ENCODE measurements at places on chromosomes 5 and 9.

- DNase-seq = no peak
These were observed 42.0 kb upstream of the UNC5A start for GRCh38 chr5:176768174-176768970.

DNA sequence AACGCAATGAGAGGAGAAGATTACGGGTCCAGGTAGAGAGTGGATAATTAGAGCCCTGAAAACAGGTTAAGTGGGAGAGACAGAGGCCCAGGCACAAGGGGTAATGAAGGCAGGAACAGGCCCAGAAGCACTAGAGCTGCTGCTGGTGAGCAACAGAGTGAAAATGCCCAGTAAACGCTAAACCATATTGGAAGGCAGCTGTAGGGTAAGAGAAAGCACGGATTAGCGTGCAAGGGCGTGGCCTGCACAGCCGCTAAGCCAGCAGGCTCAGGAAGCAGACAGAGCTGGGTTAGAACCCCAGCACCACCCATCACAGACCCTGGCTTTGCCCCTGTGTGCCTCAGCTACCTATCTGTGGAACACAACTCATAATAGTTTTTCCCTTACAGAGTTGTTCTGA is 93.2 kb downstream of the PAX5 start:
- no peak for DNase-seq

DNA sequence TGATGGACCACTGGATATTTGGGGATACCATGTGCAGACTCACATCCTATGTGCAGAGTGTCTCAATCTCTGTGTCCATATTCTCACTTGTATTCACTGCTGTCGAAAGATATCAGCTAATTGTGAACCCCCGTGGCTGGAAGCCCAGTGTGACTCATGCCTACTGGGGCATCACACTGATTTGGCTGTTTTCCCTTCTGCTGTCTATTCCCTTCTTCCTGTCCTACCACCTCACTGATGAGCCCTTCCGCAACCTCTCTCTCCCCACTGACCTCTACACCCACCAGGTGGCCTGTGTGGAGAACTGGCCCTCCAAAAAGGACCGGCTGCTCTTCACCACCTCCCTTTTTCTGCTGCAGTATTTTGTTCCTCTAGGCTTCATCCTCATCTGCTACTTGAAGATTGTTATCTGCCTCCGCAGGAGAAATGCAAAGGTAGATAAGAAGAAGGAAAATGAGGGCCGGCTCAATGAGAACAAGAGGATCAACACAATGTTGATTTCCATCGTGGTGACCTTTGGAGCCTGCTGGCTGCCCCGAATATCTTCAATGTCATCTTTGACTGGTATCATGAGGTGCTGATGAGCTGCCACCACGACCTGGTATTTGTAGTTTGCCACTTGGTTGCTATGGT is 54.5 kb upstream of the HNRNPA0 start:
- DNase-seq = no peak

- DNase-seq = no peak
These were observed 76.2 kb upstream of the PTPN3 start for GRCh38 chr9:109574061-109574882.

- DNase-seq = peak; percentile 1
These were observed 148.0 kb downstream of the TARS1 start for GRCh38 chr5:33588654-33589372.

GRCh38 chr5:114450437-114450836 is 88.6 kb downstream of the KCNN2 start:
- DNase-seq = no peak

- no peak for DNase-seq
These were observed 20.8 kb downstream of the MFAP3 start for GRCh38 chr5:154059583-154059982.

DNA sequence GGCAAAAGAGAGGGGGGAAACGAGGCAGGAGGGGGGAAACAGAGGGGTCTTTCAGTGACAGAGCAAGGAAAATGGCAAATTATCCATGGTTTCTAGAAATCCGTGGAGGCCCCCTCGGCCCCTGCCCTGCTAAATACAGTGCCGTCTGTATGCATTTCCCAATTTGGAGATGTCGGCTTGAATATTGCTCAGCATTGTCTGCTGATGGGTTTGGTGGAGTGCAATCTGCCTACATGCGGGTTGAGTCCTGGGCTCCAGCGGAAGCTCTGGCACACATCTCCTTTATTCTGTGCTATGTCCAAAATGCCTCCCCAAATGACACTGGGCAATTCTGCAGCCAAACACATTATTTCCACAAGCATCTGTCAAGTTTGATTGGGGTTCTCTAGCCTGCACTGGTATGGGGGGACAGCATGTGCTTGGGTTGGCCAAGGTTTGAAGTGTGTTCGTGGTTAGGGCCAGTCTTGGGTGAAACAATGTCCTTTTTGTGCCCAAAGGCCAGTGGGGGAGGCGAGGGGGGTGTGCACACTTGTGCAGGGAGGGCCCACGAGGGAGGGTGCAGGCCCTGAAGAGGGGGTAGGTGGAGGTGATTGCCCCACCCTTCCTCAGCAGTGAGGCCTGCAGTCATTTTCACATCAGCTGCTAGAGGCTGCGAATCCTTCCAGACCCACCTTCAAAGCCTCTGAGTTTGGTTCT is 6.2 kb upstream of the NEUROG1 start:
- no peak for DNase-seq

GRCh38 chr5:158569534-158569933 is 530.2 kb downstream of the EBF1 start:
- no peak for DNase-seq

- no peak for DNase-seq
These were observed 132.5 kb downstream of the SEMA6A start for GRCh38 chr5:116442095-116442534.

- no peak for DNase-seq
These were observed 598 bp downstream of the RGP1 start for GRCh38 chr9:35749515-35750255.

GRCh38 chr9:79012561-79012960 is 559.2 kb upstream of the TLE4 start:
- DNase-seq = no peak

DNA sequence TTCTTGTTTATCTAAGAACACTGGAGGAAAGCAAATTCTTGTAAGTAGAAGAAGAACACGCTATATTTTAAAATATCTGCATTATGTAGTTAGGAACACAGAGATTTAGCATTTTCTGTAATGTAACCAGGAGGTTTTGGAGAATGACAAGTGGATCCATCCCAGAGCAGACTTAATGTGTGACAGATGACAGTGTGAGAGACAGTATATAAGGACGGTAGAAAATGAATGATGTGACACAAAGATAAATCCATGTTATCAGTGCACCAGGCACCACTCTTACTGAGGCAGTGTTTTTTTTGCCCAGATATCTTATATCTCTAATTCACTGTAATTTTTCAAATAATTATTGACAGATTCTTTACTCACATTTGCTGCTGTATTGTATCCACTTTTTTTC is 239.0 kb upstream of the KCNN2 start:
- DNase-seq = no peak

- DNase-seq = no peak
These were observed 40.7 kb downstream of the EBF1 start for GRCh38 chr5:159058716-159059636.

DNA sequence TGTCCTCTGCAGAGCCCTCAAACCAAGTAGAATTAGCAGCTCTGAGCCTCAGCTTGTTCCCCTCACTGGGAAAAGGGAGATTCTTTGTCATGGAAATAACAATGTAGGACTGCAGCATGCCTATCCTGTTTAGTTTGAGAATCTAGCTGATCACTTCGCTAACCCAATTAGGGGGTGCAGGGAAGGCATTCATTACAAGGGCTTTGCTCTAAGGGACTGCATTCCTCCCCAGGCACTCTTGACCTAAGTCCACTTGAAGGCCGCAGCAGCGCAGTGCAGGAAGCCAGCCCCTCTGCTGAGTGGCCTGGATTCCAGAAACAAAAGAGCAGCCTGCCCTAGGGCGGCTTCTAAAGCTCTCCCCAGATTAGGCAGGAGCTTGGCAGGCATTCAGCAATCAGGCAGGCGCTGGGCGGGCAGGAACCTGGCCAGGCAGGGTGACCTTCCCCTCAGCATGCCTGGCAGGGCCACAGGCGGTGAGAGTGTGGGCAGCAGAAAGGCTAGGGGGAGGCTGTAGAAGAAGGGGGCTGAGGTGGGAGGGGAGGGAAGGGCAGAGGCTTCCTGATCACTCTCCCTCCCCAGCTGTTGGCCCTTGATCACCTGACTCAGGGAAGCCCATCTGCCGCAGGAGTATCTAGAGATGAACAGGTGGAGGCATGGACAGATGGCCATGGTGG is 24.8 kb downstream of the CCNJL start:
- no peak for DNase-seq

DNA sequence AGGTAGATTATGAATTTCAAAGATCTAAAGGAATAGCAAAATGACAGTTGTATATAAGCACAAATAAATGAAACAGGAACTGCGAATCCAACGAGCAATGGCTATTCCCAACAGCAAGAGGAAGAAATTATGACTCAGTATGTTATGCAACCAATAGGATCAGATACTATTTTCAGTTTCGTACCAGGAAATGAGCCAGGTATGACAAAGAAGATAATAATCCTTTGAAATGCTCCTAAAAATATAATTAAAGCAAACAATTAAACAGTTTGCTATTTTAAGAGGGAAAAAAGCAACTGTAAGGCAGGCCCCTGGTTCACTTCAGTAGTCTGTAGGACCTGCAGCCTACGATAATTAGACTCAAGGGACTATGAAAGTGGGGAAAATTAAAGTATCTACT is 58.9 kb downstream of the AUH start:
- DNase-seq = no peak

- DNase-seq = no peak
These were observed 62.9 kb downstream of the DENND1A start for GRCh38 chr9:123867034-123867433.

GRCh38 chr9:121557581-121558447 is 58.2 kb upstream of the GGTA1 start:
- no peak for DNase-seq

DNA sequence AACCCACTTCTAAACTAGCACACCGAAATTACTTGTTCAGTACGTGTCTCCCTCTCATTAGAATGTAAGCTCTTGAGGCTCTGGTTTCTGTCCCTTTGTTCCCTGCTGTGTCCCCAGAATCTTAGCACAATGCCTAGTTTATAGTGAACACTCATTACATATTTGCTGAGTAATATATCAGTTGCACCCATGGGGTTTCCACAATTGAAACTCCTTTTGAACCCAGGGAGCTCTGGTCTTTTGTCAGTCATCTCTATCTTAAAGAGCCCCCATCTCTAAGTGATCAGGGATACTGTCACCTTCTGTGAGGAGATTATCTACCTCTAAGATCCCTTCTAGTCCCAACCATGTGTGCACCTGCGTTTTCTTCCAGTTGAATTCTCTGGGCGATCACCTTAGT is 12.8 kb downstream of the CAMK4 start:
- no peak for DNase-seq

DNA sequence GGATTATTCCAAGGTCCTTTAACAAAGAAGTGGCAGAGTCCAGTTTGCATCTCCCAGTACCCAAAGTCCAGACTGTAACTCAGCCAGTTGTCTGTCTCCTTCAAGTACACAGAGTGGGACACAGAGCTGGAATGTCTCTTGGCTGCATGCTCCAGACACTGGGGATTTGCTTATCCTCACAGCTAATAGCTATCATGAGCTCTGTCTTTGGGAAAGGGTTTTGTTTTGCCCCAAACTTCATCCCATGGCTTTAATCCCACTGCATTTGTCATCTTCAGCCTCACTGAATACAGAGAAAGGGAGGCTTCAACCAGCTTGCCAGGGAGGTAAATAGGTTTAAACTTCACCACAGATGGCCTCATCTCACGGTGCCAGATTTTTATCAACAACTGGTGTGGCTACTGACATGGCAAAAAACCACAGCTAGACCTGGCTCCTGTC is 412.2 kb upstream of the SLC24A2 start:
- no peak for DNase-seq

- no peak for DNase-seq
These were observed 133.7 kb upstream of the MAP1B start for GRCh38 chr5:71973563-71973962.

DNA sequence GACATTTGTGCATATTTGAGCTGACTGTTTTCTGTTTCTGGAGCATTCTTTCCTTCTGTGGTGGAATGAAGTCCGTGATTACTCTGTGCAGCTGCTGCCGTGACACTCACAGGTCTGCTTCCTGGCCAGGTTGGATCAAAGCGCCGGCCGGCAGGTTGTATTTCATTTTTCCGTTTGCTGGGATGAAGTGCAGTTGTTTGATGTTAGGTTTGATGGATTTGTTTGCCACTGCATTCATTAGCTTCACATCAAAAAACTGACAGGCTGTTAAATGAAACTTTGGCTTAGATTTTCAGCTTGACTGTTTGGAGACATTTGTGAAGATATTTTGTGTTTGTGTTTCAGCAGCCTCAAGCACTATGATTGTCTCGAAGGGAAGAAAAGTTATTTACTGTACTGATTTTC is 140.1 kb downstream of the KDM4C start:
- no peak for DNase-seq

DNA sequence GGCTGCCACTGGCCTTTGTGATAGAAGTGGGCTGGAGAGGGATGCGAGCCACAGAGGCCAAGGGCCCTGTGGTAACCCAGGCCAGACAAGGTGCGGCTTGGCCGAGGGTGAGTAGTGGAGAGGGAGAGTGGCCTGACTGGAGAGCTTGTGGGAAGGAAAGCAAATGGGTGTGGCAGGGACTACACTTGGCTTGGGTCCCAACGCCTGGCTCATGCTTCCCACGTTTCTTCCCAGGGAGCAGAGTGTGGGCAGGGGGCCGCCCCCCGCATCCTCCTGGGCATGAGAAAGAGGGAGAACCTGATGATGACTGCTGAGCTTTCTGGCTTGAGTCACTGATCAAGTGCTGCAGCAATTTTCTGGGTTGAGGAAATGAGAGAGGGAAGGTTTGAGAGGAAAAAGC is 95.7 kb downstream of the ANKH start:
- no peak for DNase-seq

DNA sequence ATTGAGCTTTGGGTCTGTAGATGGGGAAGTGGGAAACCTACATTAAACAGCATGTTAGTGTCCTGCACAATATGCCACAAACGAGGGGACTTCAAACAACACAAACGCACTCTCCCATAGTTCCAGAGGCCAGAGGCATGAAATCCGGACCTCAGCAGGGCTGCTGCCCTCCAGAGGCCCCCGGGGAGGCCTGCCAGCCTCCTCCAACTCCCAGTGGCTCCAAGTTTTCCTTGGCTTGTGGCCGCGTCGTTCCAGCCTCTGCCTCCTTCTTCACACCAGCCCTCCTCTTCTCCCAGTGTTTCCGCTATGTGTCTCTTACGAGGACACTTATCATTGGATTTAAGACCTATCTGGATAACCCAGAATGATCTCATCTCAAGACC is 13.3 kb upstream of the COL5A1 start:
- no peak for DNase-seq

Measured in stimulated activated CD4-positive, alpha-beta T cell treated with anti-CD3 and anti-CD28 coated beads, Interleukin-2, amount 100 ng/mL, for 4 hours (primary cell).